ENCODE measurements at places on chromosomes 4 and X. TPM values are rescaled to one million over a fixed set of nuclear protein-coding genes. Genes with fewer than 3 reads are reported as not detected.
A peak's percentile ranks its signal among the peaks of the same experiment; 100 is the strongest.

DNA sequence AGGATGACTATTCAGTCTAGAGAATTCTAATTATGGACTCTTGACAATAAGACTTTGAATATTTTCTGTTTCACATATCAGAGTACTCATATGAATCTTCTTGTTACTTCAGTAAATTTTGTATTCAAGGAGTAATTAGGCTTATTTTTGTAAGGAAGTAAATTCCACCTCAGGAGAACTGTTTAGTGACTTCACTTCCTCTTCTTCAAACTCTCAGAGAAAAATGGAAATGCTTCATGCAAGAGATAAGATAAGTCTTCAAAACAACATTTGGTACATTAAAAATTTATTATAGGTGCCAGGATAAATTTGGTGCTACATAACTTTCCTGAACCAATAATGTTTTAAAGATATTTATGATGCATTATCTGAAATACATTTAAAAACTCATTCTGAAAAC, 1421.9 kb downstream of the PCDH7 start:
- H3K36me3 ChIP-seq, result no peaks in the 10 kb centered on the region
- DNase-seq, result no peak
- no peak overlapping the region for H3K27ac ChIP-seq
- no peaks in the 10 kb centered on the region for H3K27me3 ChIP-seq

DNA sequence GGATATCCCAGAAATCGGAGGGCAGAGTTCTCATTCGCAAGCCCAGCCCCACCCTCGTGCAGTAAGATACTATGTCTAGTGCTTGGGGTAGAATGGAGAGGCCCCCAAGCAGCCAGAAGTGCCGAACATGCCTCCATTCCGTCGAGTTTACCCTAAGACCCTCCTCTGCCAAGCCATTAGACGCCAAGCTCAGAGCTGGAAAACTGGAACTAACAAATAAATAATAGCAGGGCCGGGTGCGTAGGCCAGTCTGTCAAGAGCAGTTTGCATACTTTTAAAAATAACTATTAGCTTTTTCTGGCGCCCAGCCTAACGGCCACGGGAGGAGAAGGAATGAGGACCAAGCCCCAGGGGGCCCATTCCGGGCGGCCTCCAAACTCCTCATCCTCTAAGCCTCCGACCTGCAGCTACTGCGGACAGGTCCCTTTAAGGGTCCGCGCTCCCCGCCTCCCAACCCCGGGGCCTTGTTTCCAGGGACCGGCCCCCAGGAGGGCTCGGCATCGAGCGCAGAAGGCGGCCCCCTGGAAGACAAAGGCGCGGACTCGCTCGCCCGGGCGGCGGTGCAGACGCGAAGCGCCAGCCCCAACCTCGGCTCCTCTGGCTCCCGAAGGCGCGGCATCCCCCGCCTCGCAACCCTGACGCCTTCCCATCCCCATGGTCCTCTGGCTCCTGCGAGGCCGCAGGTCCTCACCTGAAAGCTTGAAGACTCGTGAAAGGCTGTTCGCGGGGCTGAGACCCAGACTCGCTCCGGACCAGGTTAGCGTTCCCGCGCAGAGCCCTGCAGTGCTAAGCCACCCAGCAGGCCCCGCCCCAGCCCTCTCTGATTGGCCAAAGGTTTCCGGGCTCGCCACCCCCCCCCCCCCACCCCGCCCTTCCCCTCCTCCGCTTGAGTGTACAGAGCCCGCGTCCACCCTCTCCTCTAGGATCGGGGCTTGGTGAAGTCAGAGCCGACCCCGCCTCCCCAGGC, at the start of gene TMSB15A:
TSS of gene TMSB15A (minus strand) at position 765 of the 967 bp plus-strand sequence.
- no peak within 1 kb of the TSS for H3K4me3 ChIP-seq
- no peak within 1 kb of the TSS for H3K27ac ChIP-seq
- H3K36me3 ChIP-seq, result no peaks in the 10 kb centered on the region
- H3K27me3 ChIP-seq, result peaks cover 7% of the 10 kb centered on the region
- DNase-seq, result peak; percentile 35
- H3K4me1 ChIP-seq, result peaks cover 6% of the 10 kb centered on the region

DNA sequence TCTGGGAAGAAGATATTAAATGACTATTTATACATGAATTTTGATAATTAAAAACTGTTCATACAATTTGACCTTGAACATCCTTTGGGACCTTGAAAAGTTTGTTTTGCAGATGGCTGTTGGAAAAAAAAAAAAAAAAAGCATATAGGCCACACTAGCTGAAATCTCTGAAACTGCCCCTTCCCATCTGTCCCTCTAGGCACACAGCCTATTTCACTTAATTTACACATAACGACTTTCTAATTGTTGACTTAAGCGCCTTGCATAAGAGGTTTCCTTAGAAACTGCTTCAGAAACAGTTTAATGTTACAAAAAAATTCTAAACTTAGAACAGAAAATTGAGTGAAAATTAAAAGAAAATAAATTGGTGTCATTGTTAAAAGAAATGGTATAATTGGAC, 131.0 kb downstream of the COX18 start:
- no peaks in the 10 kb centered on the region for H3K36me3 ChIP-seq
- H3K27me3 ChIP-seq, result no peaks in the 10 kb centered on the region
- no peak overlapping the region for H3K4me3 ChIP-seq
- no peak for DNase-seq
- no peak overlapping the region for H3K27ac ChIP-seq

- H3K4me1 ChIP-seq, result peaks cover 14% of the 10 kb centered on the region
- no peak within 1 kb of the TSS for H3K27ac ChIP-seq
- H3K36me3 ChIP-seq, result no peaks in the 10 kb centered on the region
- H3K4me3 ChIP-seq, result no peak within 1 kb of the TSS
Observed at GRCh38 chr4:86891762-86892635, at the start of gene C4orf36. C4orf36 (minus strand) TSS chr4:86892422; CDS start chr4:86891520, 902 bp downstream.

GRCh38 chr4:108109997-108110416, 58.7 kb downstream of the LEF1 start:
- DNase-seq, result no peak
- H3K4me1 ChIP-seq, result peaks cover 96% of the 10 kb centered on the region
- H3K27ac ChIP-seq, result peak overlapping the region; percentile 82
- peak overlapping the region; percentile 76 for H3K4me3 ChIP-seq

DNA sequence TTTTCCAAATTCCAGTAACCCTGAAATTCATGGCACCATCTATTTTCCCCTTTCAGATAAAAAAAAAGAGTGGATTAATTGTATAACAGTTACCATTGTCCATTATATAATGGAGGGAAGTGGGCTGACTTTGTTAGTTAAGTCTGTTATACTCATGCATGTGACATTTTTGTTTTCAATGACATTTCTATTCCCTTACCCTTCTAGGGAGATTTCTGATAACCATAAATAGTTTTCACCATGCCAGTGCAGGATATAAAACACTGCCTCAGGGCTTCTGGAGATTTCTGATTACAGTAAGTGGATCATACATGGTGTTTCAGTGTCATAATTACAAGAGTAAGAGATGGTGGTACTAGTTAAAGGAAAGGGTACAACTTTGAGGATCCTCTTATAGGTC, 45.5 kb downstream of the SUPT20HL1 start:
- H3K4me3 ChIP-seq, result no peak overlapping the region
- no peak for DNase-seq
- no peaks in the 10 kb centered on the region for H3K36me3 ChIP-seq

The NDNF gene
- total RNA-seq, result not detected

The ZNF157 gene
- 0.17 TPM for total RNA-seq

The CAPN6 gene
- not detected for total RNA-seq
